CD4-positive, alpha-beta T cell treated with Interferon alpha-2 for 1 hour (primary cell): ENCODE measurements at places on chromosomes 2 and 18.

DNA sequence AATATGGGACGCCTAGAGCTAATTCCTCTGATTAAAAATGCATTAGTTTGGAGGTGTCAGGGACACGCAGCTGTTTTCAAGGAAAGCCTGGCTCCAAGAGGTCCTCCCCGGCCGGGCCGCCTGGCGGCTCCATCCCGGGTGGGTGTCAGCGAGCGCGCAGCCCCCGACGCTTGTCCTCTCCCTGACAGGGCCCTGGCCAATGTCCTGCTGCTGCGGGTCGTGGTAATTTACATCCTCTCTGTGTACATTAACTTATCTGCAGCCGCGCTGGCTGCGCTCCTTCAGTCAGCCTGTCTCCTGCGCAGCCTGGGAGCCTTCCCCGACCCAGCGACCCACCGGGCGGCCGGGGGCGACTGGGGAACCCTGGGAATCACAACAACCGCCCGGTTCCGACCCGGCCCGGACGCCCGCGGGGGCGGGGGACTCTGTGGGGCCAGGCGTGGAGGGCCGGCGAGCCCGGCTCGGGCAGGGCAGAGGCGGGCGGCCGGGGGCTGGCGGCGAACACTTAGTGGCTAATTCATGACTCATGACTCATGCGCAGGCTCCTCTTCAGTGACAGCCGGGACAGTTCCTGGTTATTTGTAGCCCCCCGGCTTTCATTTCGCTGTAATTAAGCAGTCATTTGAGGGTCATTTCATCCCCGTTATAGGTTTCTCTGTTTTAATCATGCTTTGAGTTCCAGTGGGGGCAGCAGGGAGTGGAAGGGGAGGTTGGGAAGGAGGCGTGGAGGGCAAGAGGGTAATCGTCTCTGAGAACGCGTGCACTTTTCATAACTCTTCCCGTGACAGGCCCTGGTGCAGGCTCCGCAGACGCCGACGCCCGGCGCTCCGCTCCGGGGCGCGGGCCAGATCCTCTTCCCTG is 141.9 kb upstream of the CTAGE1 start:
- peak; percentile 1 for DNase-seq

GRCh38 chr2:132542953-132543569 is 126.5 kb downstream of the GPR39 start:
- DNase-seq, result no peak

DNA sequence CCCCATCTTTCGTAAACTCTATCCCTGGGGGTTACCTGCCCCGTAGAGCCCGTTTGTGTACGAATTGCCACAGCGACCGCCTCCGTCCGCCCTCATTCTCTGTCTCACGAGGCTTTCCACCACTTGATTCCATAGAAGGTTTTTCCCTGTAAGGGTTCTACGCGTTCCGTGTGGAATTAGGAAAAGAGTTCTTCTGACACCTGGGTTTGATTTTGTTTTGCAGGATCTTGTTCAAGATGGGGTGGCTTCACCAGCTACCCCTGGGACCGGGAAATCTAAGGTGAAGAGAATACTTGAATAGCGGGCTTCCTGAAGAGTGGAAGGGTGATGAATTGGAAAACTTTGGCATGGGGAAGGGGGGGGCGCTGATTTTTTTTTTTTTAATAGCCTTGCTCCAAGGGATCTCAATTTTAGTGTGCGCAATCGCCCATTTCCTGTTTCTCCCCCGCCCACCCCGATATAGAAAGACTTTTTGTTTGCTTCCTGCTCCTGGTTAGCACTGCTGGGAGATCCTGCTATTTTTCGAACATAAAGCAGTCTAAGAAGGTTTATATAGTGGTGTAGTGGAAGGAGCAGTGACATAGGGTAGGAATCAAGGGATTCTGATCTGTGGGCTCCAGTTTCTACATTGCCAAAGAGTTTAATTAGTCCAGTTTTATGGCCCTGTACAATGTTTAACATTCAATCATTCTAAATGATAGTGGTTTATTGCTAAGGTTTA is 564 bp downstream of the GCC2 start:
- DNase-seq, result peak; percentile 18

DNA sequence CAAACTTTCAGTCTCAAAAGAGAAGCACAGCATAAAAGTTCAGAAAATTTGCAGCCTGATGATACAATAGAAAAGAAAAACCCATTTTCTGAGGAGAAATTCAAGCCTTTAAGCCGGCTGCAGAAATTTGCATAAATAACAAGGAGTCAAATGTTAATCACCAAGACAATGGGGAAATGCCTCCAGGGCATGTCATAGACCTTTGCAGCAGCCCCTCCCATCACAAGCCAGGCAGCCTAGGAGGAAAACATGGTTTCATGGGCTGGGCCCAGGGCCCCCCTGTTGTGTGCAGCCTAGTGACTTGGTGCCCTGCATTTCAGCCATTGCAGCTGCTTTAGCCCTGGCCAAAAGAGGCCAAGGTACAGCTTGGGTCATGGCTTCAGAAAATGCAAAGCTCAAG is 54.1 kb upstream of the CAVIN2 start:
- no peak for DNase-seq

DNA sequence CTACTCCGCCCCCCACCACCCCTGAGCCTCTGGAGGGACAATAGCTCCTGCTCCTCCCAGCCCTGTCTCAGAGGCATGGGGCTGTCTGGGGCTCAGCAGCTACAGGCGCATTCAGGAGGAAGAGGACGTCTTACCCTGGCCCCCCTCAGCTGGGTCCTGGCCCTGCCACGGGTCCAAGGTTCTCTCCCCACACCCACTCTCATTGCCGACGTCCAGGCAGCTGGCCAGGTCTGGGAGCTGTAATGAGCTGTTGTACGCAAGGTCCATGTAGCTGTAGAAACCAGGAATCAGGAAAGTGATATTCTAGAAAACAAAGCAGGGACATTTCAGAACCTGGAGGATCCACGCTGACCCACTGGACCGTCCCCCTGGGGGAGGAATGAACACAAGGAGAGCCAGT is 13.5 kb downstream of the PASK start:
- DNase-seq, result no peak

DNA sequence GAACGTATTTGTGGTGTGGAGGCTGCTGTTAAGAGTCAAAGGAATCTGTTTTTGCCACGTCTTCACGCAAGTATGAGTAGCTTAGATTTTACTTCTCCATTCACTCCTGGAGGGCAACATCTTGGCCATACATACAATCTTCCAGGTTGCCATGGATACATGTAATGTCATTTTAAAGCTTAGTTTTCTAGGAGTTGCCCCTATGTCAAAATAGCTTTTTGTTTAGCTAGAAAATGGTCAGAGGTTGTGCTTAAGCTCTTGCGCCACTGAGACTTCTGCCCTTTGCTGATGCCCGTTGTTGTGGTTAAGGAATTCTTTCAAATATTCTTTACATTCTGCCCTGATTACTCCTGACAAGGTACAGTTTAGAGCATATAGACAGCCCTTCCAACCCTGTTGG is 245.4 kb upstream of the TFPI start:
- DNase-seq, result no peak

DNA sequence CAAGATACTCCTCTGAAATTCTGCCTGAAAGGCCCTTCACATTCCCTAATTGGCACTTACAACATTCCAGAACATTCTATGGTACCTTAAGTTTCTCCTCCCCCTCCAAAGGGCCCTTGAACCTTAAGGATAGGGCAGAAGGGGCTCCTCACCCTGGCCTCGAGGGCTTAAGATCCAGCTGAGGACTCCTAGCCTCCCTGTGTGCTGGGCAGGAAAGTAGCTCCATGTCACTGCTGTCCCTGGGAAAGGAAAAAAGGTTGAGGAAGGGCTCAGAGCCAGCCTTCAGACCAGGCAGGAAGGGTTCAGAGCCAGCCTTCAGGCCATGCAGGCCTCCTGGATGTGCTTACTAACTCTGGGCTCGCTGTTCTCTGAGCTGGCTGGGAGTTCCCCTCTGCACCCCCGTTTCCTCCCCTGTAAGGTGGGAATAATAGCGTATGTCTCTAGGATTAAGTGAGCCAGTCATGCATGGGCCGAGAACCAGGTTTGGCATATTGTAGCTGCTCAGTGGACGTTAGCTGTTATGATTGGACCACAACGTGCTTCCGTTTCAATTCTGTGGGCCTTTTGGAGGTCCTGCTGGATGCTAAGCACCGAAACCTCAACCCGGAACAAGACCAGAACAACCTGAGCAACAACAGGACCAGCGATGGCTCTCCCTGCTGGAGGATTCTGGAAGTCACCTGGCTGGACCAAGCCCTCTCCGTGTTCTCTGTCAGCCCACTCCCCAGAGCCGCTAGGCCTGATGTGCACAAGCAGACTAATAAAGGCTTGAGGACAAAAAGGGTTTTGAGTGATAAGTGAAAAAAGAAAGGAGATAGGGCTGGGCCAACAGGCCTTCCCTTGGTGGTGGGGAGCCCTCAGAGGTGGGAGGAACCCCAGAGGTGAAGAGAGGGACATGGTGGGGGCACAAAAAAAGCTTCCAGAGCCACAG is 1.0 kb upstream of the B3GNT7 start:
- DNase-seq, result no peak

DNA sequence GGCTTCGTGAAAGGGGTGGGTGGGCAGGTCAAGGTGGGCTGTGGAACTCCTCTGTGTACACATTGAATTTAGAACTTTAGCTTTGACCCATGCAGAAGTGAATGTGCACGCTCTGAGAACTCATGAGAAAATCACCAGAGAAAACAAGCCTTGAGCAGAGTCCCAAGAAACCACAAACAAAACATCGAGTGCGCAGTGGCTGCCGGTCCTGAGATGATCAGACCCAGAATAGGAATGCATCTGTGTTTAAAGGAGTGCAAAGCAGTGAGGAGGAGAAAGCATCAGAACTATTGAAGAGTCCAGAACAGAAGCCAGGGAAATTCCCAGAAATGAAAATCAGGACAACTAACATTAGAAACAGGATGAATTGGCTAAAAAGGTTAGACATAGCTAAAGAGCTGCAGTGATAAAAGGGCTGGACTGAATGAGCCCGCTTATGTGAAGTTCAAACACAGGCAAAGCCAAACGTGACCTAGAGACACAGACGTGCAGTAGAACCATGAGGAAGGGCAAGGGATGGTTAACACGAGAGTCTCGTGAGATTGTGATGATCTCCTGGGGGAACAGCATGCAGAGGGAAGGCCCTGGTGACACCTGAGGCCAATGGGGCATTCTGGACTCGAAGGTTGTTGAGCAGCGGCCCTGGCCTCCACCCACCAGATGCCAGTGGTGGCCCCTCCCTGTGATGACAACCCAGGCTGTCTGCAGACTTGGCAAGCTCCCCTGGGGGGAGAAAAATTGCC is 16.4 kb upstream of the TXNL4A start:
- no peak for DNase-seq

GRCh38 chr18:69996951-69997798 is 49.5 kb upstream of the CD226 start:
- DNase-seq, result no peak

DNA sequence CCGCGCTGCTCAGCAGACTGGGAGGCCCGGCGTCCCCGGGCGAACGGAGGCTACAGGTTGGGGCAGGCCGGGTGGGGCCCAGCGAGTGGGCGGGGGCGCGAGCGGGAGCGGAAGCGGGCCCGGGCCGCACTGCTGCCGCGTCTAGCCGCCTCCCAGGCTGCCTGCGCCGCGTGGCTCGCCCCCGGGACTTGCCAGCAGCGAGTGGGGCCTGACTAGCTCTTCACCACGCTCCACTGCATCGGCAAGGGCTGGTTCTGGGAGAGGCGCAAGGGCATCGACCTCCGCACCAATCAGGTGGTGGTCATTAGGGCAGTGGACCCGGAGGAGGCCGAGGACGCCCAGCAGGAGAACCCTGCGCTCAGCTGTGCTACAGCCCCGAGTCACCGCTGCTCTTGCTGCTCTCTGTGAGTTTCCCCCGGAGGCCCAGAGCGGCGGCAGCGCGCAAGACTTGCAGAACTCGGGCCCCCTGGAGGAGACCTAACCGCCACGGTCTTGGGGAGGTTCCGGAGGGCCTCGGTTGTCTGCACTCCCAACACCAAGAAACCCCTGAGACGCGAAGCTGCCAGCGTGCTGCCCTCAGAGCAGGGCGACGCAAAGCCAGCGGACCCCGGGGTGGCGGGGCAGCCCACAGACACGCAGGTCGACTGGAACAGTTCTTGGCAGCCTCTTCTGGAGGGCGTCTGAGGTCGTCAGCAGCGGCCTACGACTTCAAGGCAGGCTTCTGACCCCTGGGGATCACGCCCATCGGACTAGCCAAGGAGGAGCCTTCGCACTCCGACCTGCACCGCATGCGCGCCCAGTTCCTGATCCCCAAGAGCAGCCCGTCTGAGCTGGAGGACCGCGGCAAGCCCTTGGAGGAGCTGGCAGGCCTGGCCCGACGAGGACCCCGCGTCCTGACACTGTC is 27.2 kb upstream of the PTPN2 start:
- DNase-seq, result peak; percentile 57

- peak; percentile 2 for DNase-seq
Measured at GRCh38 chr2:182716650-182716979, 558 bp downstream of the DNAJC10 start.

DNA sequence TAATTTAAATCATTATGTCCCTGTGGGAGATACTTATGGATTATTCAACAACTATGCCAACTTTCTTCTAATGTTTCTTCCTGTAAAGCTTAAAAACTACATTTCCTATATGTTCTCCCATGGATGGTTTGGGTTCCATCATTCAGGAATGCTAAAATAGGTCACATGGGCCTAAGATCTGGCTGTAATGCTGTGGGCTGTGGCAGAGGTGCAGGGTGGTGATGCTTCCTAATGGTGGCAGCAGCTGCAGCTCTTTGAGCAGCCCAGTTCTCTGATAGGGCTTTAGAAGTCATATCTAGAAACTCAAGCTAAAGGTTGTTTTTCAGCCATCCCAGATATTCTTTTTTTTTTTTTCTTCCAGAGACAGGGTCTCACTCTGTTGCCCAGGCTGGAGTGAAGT is 266.1 kb downstream of the ZNF385B start:
- DNase-seq, result no peak

DNA sequence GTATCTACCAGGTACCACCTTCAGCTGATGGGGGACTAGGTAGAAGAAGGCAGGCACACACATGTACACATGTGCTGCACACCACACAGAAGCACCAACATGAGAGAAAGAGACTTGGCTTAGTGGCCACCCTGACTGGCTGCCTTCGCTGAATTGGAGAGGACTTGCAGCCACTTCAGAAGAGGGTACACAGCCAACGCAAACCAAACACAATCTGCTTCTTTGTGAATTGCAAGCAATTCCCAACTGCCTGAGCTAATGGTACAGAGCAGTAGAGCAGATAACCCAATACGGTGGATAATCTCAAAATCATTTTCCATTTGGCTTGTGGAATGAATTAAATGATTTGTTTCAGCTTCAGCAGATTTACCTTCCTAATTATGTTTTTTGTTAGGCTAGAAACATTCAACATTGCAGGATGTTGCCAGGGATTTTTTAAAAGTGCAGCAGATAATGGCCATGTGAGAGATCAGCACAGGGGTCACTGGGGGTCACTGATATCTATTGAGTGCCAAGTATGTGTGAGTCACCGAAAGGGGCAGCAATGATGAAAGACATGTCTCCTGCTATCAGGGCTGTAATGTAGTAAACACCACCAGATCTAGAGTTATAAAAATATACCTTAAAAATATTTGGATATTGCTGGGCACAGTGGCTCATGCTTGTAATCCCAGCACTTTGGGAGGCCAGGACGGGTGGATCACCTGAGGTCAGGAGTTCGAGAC is 652.6 kb downstream of the BCL11A start:
- DNase-seq, result no peak

DNA sequence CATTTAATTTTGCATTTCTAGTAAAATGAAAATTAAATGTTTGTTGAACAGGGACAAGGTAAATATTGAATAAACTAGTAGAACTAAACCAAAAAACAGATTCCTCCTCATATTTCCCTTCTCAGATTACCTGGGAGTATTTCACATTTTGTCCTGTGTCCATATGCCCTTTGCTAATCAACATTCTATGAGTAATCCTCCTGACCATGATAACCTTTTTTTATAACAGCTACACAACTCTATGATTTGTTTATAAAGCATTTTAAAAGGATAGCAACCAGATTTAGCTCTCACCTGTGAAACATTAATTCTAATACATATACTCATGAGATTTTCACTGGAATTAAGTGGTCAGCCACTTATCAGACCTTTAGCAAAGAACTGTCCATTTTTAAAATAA is 7.1 kb upstream of the DSG2 start:
- no peak for DNase-seq
